ENCODE measurements at places on chromosomes 1 and 21.

GRCh38 chr1:15066191-15066590, 87.4 kb upstream of the TMEM51 start:
- no peak for DNase-seq

GRCh38 chr1:211334986-211335385, 8.4 kb downstream of the TRAF5 start:
- DNase-seq = no peak

DNA sequence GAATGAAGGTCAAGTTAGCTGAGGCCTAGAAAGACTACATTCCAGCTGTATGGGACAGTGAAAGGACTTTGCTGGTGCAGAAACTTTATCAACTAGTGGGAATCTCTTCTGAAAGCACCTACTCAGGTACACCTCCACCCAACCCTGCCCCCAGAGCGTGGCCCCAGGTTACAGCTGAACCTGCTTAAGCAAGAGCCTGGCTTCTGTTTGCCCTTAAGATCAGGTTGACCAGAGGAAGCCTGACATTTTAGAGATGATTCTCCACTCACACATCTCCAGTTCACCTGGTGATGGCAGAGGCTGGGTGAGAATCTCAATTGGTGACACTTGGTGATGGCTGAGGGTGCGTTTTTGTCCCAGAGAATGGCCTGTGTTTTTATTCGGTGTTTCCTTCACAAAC, 24.0 kb downstream of the ELAPOR1 start:
- no peak for DNase-seq

DNA sequence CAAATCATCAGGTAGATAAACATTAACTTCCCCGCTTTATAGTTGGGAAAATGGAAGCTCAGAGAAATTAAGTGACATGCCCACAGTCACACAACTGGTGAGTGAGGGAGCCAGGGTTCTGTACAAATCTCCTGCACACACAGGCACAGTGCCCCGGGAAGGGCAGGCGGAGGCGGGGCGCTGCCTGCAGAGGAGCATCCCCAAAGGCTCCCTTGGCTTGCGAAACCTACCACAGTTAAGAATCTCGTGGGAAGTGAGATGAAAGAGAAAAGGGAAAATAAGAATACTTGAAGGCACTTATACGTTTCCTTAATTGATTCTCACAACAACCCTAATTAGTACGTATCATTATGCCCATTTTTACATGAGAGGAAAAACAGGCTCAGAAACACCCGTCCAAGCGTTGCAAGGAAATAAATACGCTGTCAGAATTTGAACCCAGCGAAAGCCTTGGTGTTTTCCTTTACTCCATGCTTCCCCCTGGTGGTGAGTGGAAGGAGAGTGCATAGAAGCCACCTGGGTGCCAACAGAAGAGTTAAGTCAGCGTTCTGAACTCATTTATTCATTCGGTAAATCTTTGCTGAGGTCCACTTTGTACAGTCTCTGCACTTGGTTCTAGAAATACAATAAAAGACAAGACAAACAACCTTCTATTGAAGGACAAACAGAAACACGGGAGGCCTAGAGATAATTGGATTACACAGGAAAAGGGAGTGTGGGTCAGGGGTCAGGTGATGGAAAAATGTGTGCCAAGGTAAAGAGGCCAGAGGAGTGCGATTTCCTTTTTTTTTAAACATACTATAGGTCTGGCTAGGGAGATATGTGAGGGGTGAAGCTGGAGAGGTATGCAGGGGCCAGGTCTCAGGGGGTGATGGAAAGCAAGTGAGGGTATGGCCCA, 28.4 kb downstream of the ACP6 start:
- DNase-seq = no peak

DNA sequence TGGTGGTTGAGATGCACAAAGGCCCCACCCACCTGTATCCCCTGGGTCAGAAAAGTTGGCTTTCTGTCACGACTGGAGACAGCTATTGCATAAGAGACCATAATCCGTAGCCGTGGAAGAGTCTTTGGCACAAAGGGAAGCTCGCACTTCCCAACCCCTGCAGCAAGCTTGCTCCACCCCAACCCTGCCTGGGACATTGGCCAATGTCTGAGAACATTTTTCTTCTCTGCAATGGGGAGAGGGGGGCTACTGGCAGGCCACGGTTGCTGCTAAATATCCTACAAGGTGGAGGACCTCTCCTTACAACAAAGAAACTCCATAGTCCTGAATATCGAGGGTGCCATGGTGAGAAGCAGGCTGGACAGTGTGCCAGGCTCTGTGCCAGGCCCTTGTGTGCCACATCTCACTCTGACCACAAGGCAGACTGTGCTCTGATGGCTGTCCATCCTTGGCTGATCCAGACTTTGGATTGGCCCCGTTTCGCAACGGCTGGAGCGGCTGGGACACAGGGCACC, 104.1 kb downstream of the CSMD2 start:
- DNase-seq = no peak

- DNase-seq = no peak
Observed at GRCh38 chr1:113747376-113747775, 11.9 kb downstream of the PHTF1 start.

GRCh38 chr21:14121719-14122118, 89.0 kb downstream of the LIPI start:
- no peak for DNase-seq

DNA sequence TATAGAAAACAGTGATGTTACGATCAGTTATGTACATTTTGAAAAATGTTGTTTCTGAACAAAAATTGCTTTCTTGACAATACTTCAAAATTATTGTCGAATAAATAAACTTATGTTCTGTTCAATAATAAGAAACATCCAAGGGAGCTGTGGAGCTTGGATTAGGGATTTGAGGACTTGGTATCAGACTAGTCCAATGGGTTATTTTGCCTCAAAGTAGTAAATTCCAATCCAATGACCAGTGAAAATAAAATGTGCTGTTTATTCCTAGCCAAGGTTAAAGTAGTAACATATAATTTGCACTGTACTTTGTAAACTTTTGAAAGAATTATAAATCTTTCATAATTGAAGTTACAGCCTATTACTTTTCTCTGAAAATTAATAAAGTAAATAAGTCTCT, 79.1 kb upstream of the IVNS1ABP start:
- no peak for DNase-seq

DNA sequence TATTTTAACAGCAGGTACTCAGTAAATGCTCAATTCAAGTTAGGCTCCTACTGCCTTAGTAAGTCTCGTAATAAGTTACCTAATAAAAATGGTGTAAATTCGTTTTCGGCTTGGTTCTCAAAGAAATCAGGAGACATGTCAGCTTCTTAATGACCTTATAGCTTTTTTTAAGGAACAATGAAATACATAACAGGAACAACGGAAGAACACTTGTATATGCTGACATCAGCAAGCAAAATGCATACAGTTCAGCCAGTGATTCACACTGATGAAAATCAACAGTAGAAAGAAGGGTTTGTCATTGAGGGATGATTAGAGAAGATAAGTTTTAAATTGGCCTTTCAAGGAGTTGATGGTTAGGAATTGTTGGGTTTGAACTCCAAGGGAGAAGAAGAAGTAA, 13.3 kb downstream of the RPTN start:
- DNase-seq = no peak

GRCh38 chr1:77310924-77311323, 29.1 kb downstream of the AK5 start:
- DNase-seq = no peak

GRCh38 chr1:21012937-21013336, 163.8 kb downstream of the EIF4G3 start:
- DNase-seq = no peak

- DNase-seq = no peak
Observed at GRCh38 chr21:35084869-35085268, 35.8 kb upstream of the RUNX1 start.

DNA sequence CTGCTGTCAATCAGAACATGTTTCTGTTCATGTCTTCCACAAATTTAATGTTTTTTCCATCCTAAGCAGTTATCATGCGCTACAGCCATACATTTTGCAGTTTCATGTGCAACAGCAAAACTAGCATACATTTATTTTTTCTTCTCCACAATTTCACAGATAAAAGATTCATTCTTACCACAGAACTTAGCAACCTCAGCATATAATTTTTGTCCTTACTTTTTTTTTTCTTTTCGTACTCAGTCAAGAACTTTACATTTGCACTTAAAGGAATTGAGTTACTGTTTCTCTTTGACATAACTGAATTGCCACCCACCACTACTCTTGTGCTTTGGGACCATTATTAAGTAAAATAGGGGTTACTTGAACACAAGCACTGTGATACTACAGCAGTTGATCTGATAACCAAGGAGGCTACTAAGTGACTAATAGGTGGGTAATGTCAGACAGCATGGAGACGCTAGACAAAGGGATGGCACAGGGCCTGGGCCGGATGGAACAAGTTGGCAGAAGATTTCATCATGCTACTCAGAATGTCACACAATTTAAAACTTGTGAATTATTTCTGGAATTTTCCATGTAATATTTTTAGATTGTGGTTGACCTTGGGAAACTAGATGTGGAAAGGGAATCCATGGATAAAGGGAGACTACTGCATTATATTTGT, 50.2 kb upstream of the LHX8 start:
- no peak for DNase-seq

DNA sequence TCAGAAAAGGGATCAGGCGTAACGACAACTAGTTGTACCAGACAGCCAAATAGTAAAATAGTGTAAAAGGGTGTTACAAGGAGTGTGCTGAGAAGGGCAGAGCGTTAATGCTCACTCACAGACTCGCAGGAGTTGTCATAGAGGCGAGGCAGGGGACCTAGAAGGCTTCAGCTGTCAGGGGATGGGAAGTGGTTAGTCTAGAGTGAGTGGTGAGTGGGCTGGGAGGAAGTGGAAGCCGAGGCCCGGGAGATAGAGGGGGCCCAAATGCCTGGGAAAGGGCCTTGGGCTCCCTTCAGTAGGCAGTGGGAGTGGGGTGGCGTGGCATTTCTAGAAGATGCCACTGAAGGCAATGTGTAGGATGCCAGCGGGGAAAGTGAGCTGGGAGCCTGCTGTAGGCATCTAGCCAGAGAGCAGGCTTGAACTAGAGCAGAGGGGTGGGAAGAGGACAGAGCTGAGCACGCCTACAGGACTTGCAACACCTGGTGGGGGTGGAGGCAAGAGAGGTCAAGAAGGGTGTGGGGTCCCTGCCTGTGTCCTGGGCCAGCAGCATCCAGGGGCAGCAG, 10.3 kb downstream of the SLC6A17 start:
- DNase-seq = no peak

DNA sequence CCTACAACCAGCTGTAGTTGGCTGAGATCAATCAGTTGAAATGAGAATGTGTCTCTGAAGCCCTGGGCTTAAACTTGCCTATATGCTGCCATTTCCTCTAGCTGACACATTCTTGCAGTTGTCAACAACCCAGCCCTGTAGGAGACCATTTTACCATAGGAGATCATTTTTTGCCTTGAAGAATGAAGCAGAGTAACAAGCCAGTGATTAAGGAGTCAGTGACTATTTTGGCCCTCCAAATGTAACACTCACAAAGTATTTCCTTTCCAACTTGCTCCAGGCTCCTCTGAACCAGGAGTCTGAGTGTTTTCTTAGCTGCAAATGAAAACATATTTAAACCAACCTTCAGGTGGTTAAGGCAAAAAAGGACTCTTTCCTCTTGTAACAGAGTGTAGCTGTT, 183.5 kb downstream of the ZZZ3 start:
- DNase-seq = no peak

- no peak for DNase-seq
Observed at GRCh38 chr1:26096471-26096870, 15.2 kb upstream of the PDIK1L start.

GRCh38 chr1:54465351-54465811, 59.2 kb upstream of the SSBP3 start:
- no peak for DNase-seq

DNA sequence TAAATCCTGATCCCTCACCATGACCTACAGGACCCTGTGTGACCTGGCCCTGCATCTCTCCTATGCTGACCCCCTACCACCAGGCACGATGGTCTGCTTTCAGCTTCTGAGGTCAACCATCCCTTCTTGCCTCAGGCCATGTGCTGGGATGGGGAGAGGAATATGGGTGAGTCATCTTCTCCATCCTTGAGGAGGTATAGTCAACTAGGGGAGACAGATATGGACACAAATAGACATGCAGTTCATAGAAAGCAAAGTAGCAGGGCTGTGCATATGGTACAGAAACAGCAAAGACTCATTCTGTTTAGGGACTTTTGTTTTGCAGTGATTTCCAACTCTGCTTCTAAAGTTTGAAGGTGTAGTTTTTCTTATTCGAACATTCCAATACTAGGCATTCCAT, 250.8 kb upstream of the FGGY start:
- no peak for DNase-seq

DNA sequence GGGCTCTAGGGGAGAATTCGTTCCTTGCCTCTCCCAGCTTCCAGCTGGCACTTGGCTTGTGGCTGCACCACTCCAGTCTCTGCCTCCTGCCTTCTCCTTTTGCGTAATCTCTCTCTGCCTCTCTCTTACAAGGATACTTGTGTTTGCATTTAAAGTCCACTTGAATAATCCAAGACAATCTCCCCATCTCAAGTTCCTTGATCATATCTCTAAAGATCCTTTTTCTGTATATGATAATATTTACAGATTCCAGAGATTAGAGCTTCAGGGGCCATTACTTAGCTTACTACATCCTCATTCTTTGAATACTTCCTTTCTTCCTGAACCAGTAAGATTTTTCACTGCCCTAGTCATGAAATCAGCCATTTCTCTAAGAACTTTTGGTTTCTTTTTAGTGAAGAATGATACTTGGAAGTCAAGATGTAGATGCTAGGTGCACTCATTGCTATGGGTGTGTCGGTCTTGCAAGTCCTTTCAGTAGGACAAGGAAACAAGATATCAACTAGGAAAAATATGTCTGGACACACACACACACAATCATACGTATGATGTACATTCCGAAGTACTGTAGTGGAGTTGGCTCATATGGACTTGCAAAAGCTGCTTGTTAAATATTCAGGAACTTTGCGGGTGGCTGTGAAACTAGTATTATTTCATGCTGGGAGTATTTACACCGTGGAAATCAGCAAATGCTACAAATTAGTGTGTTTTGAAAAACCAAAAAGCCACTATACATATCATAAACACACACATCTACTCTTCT, 20.8 kb upstream of the RLF start:
- DNase-seq = no peak

DNA sequence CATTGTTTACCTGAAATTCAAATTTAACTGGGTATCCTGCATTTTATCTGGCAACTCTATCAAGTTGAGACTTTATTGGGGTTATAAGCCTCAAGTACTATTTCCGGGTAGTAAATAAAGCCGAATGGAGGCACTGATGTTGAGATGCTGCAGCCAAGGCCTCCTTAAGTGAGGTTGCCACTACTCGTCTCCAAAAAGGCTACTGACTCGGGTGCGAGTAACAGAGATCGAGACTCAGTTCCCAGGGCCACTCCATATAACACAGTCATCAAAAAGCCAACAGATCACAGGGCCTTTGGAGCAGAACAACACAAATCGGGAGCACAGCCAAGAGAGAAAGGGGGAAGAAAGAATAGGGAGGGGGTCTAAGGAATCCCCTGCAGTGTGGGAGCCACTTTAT, 524 bp downstream of the COPA start:
- no peak for DNase-seq

GRCh38 chr1:116415699-116416533, 42.9 kb downstream of the ATP1A1 start:
- no peak for DNase-seq

DNA sequence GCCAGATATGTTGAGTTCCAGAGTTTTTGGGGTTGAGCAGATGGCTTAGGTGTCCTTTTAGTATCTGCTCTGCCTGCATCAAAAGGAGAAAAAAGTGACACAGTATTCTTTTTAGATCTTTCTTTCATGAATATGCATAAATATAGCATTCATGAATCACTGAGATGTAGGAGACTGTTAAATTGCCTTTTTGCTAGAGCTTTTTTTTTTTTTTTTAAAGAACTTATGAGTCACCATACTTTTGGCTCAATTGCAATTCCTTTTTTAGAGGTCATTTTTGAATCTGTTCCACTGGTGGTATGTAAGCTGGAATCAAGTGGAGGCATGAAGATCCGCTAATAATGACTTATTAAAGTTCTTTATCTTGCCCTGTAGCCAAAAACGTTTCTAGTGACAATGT, 480.9 kb upstream of the ZRANB2 start:
- DNase-seq = no peak

Data from NCI-H1105 (cell line).